Fibroblast of gingiva (primary cell): ENCODE measurements at places on chromosomes 7 and 10.
A peak's percentile ranks its signal among the peaks of the same experiment; 100 is the strongest.

- peak; percentile 67 for DNase-seq
Measured at GRCh38 chr7:1290679-1291356, 58.1 kb downstream of the UNCX start.

DNA sequence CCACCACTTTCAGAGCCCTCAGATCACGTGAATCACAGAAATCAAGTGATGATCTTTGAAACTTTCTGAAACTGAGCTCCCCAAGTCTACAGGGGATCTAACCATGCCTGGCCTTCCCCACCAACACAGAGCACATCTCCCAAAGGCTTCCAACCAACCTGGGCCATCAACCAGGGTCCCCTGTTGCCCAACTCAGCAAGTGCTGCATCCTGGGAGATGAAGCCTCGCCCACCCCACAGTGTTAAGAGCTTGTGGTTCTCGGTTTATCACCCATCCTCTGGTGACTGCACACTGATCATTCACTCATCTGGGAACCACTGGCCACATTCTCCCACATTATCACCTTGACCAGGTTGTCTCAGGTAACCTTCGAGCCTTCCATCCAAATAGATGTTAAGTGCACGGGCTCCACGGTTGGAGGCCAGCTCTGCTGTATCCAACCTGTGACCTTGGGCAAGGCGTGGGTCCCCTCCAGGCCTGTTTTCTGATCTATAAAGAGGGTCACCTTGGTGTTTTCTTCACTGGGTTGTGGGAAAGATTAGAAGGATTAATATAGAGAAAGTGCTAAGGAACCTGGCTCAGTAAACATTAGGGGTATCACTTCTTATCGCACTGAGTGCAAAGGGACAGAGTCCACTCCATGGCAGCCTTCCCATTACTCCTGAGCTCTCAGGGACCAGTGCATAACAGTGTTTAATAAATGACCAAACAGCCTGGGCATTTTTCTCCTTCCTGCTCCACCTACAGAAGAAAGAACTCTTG, 3.6 kb downstream of the ZNF488 start:
- DNase-seq = no peak

- peak; percentile 50 for DNase-seq
Measured at GRCh38 chr10:178208-178607, 43.0 kb downstream of the ZMYND11 start.

DNA sequence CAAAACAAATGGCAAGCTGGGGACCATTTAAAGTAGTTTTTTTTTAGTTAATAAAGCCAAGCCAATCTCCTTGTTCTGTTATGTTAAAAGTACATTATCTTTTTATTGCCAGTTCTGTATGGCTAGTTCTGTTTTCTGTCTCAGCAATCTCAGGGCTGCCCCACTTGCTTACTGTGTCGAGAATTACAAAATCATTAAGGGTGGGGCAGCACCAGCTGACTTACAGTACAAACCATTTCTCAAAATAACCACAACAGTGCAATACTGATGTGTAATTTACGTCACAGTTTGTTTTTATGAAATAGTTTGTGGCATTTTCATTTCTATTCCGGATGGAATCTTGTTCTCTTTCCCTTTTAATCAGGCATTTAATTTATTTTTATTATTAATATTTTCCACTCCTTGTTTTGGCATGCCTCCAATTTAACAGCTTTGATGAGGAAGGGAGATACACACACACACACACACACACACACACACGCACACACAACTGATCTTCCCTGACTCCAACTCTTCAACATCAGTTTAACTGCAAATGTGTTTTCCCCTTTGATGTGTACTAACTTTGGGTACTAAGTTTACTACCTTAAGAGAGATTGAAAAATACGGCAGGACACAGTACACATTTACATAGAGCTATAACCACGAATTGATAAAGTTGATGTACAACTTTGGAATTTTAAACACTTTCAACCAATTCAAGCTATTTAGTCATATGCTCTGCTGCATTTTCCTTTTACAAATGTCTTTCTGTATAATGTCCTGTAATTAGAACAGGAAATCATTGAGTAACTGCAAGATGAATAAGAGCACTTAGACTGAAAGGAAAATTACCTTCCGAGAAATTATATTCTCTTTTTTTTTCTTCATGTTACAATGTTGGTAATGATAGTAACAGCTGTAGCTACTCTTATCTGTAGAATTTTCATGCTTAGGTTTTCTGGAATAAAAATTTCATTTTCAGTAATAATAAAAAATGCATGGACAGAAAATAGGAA, 91.5 kb downstream of the ARID5B start:
- peak; percentile 98 for DNase-seq

DNA sequence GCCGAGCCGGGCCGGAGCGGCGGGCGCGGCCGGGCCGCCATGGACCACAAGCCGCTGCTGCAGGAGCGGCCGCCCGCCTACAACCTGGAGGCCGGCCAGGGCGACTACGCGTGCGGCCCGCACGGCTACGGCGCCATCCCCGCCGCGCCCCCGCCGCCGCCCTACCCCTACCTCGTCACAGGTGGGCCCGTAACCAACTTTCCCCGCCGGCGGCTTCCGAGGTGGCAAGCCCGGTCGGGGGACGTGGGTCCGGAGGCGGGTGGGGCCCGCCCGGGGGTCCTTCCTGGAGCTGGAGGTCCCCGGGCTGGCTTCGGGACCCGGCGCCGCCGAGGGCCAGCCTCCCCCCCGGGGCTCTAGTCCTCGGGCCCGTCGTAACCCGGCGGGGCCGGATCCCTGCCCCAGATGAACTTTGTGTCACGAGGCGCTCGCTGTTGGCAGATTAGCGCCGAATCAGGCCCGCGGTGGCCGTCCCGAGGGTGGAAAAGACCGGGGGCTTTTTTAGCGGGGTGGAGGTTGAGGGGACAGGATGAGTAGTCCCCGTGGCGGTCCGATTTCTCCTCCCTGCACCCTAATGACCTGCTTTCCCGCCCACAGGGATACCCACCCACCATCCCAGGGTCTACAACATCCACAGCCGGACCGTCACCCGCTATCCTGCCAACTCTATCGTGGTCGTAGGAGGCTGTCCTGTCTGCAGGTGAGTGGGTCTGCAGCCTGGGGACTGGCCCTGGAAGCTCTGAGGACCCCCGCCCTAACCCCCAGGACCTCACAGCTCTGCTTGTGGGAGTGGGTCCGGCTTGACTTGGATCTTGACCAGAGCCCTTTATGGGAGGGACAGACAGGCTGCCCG, 496 bp downstream of the BRI3 start:
- DNase-seq = no peak

DNA sequence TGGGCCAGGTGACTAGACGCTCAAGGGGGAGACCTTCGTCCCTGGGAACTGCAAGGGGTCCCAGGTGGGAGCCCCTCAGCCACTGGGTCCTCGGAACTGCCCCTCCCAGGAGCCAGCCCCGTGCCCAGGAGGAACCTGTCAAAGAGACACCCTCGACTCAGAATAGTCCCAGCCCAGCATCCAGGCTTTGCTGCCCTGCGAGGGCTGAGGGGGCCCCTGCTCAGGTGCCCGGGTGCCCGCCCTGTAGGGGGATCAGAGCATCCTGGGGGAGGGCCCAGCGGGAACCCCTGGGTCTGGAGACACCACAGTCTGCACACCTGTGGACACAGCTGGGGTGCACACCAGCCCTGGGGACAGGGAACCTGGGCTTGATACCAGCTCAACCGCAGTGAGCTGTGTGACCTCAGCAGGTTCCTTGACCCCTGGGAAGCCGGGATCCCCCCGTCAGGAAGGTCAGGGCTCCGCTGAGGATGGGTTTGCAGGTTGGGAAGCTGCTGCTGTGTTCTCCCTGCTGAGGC, 407 bp downstream of the ELN start:
- DNase-seq = no peak

DNA sequence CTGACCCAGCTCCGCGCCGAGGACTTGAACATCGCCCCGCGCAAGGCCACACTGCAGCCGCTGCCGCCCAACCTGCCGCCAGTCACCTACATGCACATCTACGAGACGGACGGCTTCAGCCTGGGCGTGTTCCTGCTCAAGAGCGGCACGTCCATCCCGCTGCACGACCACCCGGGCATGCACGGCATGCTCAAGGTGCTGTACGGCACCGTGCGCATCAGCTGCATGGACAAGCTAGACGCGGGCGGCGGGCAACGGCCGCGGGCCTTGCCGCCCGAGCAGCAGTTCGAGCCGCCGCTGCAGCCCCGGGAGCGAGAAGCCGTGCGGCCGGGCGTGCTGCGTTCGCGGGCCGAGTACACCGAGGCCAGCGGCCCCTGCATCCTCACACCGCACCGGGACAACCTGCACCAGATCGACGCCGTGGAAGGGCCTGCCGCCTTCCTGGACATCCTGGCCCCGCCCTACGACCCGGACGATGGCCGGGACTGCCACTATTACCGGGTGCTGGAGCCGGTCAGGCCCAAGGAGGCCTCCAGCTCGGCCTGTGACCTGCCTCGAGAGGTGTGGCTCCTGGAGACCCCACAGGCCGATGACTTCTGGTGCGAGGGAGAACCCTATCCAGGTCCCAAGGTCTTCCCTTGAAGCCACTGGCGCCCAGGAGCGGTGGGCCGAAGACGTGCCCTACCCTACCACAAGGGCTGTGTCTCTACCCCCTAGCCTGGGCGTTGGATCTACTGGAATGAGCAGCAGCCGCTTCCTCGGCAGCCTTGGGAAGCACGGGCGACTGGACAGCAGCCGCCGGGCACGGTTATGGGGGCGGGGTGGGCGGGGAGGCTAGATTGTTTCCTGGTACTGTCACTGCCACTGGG, 945 bp downstream of the ADO start:
- DNase-seq = peak; percentile 38

GRCh38 chr7:105319578-105319977, 69.1 kb downstream of the SRPK2 start:
- DNase-seq = no peak

- no peak for DNase-seq
Measured at GRCh38 chr10:97508342-97508741, 9.6 kb downstream of the UBTD1 start.

GRCh38 chr10:35041502-35041879, 48.6 kb downstream of the CUL2 start:
- DNase-seq = peak; percentile 8

- no peak for DNase-seq
Measured at GRCh38 chr7:95240921-95241320, 83.4 kb downstream of the PON1 start.

GRCh38 chr10:112972606-112973005, 22.6 kb downstream of the TCF7L2 start:
- DNase-seq = no peak

GRCh38 chr10:100687143-100688003, 58.0 kb upstream of the PAX2 start:
- DNase-seq = no peak
